Stimulated activated CD4-positive, alpha-beta T cell treated with anti-CD3 and anti-CD28 coated beads, Interleukin-4, amount 100 ng/mL, for 48 hours (primary cell): ENCODE measurements at places on chromosomes 12 and 14.

GRCh38 chr12:112664569-112664968 lies 127.0 kb upstream of the RPH3A start:
- no peak for DNase-seq

- DNase-seq = no peak
Observed at GRCh38 chr12:52139579-52140062, 52.2 kb downstream of the KRT80 start.

- DNase-seq = no peak
Observed at GRCh38 chr12:48940181-48940580, 14.9 kb upstream of the FKBP11 start.

DNA sequence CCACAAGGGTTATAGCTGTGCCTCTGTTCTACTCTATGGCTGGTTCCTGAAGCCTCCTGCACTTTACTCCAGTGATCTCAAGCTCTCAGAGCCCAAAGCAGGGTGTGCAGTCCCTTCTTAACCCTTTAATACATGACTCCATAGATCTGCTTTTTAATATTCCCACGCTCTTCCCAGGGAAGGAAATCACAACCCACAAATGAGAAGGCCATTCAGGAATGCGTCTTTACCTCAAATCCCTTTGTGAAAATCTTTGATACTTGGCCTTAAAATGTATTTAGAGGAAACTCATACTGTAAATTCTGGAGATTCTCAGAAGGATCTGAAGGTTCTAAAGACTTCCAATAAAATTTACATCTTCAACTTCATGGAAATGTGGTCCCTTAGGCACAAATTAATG lies 17.0 kb downstream of the NID2 start:
- no peak for DNase-seq

- DNase-seq = no peak
Observed at GRCh38 chr14:104373055-104373854, 206.3 kb upstream of the C14orf180 start.

- no peak for DNase-seq
Observed at GRCh38 chr12:88953029-88953586, 372.8 kb upstream of the KITLG start.

DNA sequence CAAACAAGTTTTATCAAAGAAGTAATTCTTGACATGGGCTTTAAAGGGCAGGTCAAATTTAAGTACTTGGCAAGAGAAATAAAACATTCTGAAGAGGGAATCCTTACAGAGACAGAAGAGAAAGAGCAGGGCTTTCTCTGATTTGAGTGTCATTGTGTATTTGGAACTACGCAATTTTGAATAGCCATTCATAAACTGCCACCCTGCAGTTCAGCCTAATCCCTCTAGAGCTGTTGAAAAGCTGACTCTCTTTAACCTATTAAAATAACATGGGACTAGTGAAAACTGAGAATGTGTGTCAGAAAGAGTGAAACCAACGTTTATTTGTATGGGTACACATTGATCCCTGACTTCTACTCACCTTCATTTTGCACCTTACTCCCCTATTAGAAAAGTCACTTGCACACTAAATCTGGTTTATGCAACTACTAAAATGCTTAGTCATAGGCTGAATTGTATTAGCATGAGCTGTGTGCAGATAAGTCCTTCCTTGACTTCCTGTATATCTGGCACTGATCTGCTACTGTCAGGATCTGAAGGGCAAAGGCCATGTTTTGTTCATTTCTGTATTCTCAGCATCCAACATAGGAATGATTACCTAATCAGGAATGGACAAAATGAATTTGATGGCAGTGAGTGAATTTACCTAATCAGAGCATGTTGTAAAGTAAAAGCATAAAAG lies 458.9 kb downstream of the NOVA1 start:
- no peak for DNase-seq

GRCh38 chr12:5969156-5969973 lies 24.3 kb upstream of the ANO2 start:
- DNase-seq = no peak

- DNase-seq = no peak
Observed at GRCh38 chr14:88421286-88421685, 35.8 kb downstream of the SPATA7 start.

GRCh38 chr12:42255866-42256261 lies 17.8 kb upstream of the YAF2 start:
- DNase-seq = no peak

DNA sequence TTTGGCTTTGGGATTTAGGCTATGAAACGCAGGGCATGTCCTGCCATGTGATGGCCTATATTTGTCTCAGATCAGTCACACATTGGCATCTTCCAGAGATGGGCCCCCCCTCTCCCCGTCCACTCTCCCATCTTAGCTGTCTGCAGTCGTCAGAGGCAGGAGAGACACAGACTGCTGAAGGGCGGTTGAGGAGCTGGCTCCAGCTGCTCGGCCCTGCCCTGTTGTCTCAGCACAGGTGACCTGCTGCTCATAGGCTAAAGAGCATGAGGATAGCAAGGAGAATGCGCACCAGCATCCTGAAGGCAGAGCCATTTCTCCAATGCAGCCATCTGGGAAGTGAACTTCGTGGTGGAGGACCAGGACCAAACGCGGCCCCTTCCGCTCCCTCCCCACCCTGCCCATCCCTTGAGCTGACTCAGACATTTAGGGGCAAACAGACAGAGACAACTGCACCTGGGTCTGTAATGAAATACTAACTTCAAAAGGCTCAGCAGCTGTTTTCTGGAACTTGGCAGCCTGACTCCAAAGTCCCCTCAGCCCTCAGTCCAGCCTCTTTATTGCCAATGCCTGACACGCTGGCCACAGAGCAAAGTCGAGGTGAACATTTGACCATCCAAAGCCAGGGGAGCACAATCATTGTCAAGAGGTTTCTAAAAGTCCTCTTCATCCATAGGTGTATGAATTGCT lies 22.3 kb downstream of the FZD10 start:
- no peak for DNase-seq

DNA sequence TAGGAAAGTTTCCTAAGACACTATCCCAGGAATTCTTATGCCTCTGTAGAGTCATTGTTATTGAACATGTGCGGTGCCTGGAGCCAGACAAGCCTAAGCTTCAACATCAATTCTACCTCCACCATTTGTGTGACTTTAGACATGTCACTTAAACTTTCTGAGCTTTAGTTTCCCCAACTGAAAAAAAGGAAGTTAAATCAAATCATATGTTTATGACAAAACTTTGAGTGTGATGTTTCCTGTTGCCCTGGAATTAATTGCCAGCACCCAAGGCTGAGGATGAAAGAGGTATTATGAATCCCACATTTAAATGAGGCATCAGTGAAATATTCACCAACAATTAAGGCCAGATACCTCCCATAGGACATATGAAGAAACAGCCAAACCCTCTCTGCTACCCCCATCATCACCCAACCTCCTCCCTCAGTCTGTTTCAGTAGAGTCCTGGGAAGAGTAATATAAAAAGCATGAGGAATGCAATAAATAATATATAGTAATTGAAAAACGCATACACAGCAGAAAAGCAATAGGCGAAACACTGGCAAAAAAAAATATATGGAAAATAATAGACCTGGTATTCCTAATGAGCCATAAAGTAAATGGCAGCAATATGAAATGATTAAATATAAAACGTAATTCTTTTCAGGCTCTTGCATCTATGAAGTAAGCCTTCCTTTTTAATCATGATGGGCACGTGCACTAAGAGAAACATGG lies 182.0 kb upstream of the DCN start:
- DNase-seq = no peak

DNA sequence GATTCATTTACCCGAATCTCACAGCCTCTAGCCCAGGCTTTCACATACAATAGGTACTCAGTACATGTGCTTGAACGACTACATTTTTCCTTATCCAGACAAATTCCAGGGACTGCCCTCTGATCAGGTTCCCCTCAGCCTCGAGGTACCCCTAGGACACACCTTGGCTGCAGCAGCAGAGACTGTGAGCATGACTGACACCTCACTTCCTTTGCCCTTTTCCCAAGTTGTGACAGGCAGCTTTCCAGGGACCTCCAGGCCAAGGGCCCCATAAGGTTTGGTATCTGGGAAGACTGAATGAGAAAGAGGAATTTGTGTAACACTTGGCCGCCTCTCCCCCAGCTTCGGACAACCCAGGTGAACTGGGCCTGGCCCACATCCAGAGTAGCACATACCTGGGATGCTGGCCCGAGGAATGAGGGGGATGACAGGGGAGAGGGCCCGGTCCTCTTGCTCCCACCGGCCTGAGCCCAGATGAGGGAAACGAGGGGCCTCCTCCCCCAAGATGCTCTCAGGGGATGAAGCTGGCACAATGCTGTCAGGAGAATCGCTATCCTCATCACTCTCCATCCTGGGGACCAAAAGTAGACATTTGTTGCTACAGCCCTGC lies 10.2 kb upstream of the PRKAG1 start:
- no peak for DNase-seq

- DNase-seq = no peak
Observed at GRCh38 chr12:96359328-96359727, 40.9 kb downstream of the CDK17 start.
